SW 1271 (cell line): ENCODE measurements at places on chromosomes 6 and 20.

DNA sequence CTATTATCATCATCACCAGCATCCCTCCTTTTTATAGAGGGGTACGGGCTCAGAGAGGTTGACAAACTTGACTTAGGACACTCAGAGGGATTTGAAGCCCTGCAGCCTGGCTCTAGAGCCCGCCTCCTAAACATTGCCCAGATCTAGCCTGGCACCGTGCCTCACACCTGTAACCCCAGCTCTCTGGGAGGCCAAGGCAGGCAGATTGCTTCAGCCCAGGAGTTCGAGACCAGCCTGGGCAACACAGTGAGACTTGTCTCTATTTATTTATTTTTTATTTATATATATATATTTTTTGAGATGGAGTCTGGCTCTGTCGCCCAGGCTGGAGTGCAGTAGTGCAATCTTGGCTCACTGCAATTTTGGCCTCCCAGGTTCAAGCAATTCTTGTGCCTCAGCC, 6.3 kb upstream of the CSE1L start:
- DNase-seq: no peak

- no peak for DNase-seq
Measured at GRCh38 chr6:93398723-93399122, 20.6 kb downstream of the EPHA7 start.

- DNase-seq: no peak
Measured at GRCh38 chr20:33827634-33828325, 16.6 kb downstream of the CHMP4B start.

- peak; percentile 65 for DNase-seq
Measured at GRCh38 chr20:35269055-35269781, 8.7 kb downstream of the MMP24OS start.

- no peak for DNase-seq
Measured at GRCh38 chr6:106145144-106145543, 59.0 kb downstream of the PRDM1 start.

- no peak for DNase-seq
Measured at GRCh38 chr6:75892384-75892783, 143.3 kb downstream of the MYO6 start.

GRCh38 chr6:155187994-155188706, 75.7 kb upstream of the CLDN20 start:
- DNase-seq: no peak

GRCh38 chr6:98946879-98947410, 801 bp downstream of the FBXL4 start:
- DNase-seq: no peak
